ENCODE measurements at places on chromosomes 2 and 18.

DNA sequence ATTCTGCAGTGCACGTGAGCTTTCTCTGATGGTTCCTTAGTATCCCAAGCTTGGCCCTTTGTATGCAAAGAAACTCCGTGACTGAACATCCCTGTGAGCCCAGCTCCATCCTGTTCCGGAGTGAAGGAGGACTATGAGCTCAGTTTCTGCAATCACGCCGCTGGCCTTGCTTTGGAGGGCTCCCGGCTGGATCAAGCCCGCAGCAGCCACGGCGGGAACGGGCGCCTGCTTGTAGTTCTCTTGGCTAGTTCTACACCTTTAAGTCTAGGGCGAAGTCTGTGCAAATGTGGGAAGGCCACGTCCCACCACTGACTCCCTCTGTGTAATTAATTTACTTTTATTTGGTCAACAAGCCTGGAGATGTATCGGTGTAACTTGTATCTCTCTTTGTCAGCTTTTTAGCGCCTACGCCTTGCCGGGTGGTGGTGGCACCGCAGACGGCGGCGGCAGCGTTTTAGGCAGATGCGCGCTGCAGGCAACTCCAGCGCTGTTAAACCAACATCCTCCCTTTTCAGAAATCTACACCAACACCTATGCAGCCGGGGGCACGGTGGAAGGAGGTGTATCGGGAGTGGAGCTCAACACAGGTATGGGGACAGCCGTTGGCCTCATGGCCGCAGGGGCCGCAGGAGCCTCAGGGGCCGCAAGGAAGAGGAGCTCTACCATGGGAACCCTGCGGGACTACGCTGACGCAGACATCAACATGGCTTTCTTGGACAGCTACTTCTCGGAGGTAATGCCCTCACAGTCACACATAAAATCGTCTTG lies 34.3 kb downstream of the DSG4 start:
- DNase-seq = no peak

DNA sequence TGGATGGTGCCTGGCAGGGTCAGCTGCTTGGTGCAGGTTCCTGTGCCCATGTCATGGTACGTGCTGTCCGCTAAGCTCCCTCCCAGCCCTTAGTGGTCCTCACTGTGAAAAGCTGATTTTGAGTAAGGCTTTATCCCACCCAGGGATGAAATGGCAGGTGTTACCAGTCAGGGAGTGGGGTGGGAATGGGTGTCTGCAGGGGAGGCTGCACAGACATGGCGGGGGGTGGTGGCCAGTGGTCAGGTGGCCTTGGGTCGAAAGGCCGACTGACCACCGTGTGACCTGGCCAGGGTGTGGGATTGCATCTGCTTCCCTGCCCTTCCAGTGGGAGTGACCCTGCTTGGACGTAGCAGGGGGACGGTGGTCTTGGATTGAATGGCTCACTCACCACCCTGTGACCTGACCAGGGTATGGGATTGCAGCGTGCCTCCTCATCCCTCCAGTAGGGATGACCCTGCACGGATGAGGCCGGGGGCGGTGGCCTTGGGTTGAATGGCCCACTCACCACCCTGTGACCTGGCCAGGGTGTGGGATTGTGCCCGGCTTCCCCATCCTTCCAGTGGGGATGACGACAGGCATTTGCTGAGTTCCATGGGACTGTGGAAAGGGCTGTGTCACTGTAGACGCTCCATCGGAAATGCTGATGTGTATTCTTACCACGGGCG lies 29.8 kb downstream of the AGAP1 start:
- DNase-seq = no peak

DNA sequence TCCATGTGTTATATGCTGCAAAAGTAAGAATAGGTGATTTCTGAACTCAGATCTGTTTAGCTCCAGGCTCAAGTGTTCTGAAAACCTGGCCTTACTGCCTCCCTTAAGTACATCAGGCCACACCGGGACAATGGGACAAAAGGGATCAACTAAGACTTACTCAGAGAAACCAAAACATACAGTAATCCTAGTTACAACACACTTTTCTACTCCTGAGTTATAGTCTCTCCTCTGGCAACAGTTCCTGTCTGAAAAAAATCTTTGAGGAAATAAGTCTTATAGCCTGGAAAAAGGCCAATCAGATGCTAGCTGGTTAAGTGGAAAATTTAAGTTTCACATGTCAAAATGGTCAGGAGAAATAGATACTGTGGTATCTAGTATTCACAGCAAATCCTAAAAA lies 5.6 kb downstream of the METTL5 start:
- DNase-seq = no peak

GRCh38 chr18:76398295-76398694 lies 96.7 kb downstream of the ZNF516 start:
- peak; percentile 10 for DNase-seq

GRCh38 chr2:159032580-159032979 lies 64.1 kb downstream of the TANC1 start:
- DNase-seq = no peak

DNA sequence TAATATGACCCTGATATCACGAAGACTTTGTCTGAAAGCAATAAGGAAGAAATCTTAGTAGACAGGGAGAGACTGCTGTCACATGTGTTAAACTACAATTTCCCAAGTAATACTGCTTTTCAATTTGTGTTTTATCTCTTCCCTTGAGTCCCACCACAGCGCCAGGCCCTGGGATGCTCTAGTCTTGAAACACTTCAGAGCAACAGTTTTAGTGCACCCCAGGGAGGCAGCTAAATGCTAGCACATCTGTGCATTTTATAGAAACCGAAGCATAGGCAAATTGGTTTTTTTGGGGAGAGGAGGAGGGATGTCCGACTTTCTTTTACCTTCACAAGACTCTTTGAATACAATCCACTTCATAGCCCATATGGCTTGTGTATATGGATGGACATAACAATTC lies 550.0 kb upstream of the SYT4 start:
- DNase-seq = no peak

DNA sequence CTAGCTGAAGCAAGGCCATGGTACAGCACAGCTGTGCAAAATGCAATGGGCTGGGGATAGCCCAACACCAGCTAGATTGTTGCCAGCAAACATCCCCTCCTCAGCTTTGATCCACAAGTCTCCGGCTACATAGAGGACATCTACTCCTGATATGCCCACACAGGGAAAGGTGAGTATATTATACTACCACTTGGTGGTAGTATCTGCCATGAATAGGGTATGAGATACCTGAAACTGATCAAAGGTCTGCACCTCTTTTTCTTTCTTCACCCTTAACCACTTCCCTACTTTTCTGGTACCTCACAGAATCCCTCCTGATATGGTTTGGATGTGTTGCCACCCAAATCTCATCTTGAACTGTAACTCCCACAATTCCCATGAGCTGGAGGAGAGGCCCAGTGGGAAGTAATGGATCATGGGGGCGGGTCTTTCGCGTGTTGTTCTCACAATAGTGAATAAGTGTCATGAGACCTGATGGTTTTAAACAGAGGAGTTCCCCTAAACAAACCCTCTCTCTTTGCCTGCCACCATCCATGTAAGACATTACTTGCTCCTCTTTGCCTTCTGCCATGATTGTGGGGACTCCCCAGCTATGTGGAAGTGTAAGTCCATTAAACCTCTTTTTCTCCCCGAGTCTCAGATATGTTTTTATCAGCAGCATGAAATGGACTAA lies 279.6 kb downstream of the TXNL1 start:
- no peak for DNase-seq

- no peak for DNase-seq
Measured at GRCh38 chr2:52117299-52117698, 1085.4 kb upstream of the NRXN1 start.

GRCh38 chr2:71389384-71390072 lies 57.9 kb downstream of the ZNF638 start:
- no peak for DNase-seq

DNA sequence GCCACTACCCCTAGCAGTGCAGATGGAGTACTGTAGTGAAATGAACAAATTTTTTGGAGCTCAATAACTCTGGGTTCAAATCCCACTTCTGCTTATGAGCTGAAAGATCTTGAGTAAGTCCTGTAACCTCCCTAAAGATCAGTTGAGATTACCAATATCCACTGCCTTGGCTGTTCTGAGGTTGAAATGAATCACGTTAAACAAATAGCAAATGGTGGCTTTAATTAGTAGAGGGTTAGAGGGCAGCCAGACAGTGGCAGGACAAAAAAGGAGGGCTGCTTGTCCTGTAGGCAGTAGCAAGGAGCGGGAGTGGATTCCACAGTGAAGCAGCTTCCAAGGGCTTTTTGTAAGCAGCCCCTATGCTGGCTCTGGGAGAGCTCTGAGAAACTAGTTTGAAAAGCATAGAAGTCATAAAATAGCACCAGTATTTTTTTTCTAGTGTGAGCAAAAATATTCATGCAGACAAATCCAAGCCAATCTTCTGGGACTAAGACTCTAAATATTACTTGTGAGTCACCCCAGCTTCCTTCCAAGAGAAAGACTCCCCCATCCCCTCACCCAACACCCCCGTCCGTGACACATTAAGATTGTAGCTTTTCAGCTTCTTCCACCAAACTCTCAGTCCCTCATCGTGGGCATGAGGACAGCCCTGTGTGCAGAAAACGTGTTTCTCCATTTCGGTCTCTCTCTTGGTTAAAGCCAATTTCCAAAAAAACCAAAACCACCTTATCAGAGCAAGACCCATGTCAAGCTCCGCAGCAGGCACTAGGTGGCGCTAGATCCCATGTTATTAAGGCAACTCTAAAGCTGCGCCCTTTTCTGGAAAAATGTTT lies 123.5 kb upstream of the LGALSL start:
- DNase-seq = peak; percentile 87

- no peak for DNase-seq
Measured at GRCh38 chr2:132519566-132519965, 103.0 kb downstream of the GPR39 start.

DNA sequence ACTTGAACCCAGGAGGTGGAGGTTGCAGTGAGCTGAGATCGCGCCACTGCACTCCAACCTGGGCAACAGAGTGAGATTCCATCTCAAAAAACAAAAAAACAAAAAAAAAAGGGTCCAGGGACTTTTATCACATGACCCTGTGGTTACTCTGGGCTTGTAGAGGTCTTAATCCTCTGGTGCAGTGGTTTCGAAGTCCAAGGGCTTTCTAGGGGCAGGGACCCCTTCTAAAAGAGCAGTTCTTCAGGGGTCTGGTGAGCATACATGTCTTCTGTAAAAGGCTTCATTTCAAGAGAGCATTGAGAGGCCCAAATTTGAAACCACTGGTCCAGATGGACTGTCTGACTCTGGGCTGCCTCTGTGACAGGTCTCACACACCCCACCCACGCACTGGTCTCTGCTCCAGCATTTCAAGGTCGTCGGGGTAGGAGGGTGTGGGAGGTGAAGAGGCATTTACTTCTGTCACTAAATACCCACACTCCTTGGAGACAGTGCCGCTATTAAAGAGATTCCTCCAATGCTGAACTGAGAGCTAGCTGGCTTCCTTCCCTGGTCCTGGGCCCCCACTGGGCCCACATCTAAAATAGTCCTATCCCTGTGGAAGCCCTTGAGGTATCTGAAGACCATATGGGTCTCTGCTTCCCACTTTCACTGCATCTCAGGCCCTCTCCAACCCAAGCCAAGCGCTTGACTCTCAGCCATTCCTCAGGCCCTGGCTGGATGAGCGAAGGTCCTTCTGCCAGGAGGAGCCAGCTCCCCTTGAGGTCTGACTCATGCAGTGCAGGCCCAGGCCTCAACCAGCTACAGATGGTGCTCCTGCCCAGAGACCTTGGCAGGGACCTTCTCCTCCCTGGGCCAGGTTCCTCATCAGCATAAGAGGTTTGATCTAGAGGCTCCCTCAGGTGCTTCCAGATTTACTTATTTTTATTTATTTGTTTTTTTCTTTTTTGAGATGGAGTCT lies 44.8 kb downstream of the PAX8 start:
- no peak for DNase-seq

DNA sequence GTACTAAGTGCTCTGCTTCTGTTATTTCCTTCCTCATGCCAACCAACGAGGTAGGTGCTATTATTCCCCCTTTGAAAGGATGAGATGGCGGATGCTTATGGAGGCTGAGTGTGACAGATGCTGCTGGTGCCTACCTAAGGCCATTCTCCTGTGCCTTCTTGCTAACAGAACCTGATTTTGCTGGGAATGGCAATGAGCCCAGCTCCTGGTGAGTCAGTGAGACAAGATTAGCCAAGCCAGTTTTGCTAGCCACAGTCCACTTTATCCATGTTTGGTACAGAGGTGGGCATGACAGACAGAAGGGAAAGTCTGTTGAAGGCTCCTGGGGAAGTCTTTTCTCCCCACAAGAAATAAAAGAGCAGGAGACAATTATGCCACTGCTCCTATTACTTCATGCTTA lies 43.7 kb upstream of the TMEM163 start:
- no peak for DNase-seq

- no peak for DNase-seq
Measured at GRCh38 chr18:12991821-12992179, 638 bp downstream of the CEP192 start.

DNA sequence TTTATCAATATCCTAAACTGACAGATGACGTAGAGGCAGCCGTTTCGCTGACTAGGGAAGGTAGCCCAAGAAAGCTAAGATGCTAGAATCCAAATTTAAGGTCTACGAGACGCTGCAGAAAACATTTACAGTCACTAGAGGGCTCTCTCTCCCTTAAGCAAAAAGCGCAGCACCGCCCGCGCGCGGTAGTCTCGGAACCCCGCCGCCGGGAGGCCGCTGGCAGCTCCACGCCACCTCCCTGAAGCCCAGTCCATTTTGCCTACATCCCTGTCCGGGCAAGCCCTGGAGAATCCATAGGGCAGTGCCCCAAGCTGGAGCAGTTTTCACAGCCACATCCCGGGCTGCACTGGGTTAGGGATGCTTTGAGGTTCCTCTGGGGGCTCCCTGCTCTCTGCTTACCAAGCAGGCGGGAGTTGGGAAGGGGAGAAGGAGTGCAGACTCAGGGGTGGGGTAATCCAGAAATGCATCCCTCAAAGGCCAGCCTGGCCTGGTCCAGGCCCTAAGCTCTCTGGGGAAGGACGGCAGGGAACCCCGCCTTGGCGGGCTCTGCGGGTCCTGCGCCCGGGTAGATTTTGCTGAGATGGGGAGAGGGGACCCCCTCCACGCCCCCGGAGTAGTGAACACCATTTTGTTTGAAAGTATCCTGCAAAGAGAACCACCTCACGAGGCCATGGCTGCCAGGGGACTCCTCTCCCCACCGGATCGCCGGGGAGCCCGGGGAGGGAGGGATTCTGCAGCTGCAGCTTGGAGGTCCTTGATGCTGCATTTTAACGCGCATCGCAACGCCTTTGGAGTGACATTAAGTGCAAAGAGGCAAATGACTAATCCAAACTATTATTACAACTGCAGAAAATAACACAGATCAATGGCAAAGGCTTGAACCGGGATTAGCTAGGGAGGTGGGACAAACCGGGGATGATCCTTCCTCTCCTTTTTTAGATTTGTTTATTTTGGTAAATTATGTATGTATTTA lies 1.3 kb upstream of the DPYSL5 start:
- DNase-seq = peak; percentile 64

DNA sequence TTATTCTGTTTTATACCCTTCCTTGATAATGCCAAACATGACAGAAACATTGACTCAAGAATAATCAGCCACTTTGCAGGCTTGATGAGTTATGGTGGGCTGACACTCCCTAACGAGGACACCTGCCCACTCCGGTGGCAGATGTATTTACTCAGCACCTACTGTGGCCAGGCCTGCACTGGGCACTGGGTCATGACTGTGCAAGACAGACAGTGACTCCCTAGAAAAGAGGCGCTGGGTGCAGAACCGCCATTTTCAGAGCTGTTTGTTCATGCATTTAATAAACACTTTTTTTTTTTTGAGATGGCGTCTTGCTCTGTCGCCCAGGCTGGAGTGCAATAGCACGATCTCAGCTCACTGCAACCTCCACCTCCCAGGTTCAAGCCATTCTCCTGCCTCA lies 32.5 kb downstream of the SNED1 start:
- no peak for DNase-seq
